ENCODE measurements at places on chromosomes 7 and 10.

- DNase-seq: no peak
Measured at GRCh38 chr10:104472505-104472904, 118.9 kb downstream of the CFAP58 start.

DNA sequence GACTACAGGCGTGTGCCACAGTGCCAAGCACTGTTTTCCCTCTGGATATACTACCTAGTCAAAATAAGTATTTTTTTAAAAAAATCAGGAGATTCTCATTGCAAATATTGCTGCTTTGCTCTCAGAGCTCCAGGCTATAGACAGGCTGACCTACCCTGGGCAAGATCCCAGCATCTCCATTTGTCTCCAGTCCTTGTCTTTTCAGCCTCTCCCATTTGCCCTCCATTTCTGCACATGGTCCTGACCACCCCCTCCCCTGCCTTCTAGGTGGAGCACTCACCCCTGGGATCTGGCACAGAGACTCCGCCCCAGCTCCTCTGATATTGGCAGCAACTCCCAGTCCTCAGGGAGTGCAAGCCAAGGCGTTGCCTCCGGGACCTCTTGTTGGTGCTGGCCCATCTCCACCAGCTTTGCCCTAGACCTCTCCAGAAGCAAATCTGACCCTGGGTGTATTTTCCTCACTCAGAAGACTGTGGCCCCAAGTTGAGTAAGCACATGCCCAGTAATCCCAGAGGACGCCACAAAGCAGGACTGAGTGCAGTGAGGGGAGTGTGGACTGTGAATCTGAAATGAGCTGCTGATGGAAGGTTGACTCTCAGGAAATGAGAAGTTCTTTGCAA, 120.6 kb downstream of the MTPAP start:
- no peak for DNase-seq

- DNase-seq: no peak
Measured at GRCh38 chr10:87702260-87702972, 42.7 kb downstream of the PAPSS2 start.

DNA sequence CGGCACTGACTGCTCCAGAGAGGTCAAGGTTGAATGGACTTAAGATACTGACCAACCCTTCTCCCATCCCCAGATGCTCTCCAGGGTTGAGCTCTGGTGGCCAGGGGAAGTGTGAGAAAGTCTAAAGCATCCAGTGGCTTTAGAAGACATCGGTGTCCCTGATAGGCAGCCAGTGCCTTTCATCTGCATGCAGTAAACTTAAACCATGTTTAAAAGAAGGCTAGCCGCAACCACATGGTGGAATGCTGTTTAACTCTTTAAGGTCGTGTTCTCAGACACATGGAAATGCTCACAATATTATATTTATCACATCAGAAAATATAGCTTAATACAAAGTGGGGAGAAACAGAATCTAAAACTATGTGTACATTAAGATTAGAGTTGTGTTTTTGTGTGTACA, 137.0 kb downstream of the CNNM2 start:
- DNase-seq: no peak

- DNase-seq: no peak
Measured at GRCh38 chr10:79081353-79082034, 12.7 kb downstream of the ZMIZ1 start.

DNA sequence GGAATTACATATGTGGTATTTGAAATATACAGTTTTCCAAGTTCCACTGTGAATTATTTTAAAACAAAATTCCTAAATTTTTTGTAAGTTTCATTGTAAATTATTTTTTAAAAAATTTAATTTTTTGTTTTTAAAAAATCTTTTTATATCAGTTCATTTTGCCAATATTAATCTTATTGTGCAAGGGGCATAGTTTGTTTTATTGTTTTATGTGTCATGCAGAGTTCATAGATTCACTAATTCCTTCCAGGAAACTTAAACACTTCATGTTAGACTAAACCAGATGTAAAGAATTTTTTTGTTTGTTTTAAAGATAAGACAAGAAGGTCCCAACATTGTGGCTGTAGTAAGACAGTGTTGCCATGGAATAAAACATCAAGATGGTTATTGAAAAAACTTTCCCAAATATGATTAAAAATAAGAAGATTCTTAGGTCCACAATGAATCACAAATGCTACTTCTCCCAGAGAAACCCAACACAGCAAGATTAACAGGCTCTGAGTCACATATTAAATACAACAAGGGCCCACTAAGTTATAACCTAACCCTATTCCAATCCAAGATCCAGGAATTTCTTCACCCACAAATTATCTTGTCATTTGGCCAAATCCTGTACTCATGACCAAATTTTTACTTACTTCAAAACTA, 464.7 kb upstream of the IGFBP3 start:
- no peak for DNase-seq

- DNase-seq: no peak
Measured at GRCh38 chr7:23915236-23915635, 205.2 kb downstream of the STK31 start.

DNA sequence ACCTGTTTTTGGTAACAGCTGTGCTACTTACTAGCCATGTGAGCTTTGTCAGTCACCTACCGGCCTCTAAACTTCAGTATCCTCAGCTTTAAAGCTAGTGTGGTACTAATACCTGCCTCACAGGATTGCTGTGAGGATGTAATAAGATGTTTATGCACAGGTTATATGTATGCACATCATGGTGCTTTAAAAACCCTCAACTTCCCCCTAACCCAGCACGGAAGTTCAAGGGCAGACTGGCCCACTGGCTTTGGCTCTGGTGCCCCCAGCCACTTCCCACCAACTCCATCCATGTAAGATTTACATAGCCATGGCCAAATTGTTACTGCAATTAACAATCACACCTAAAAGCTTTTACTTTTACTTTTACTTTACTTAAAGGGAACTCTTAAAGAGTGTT, 676.0 kb upstream of the GALNT17 start:
- no peak for DNase-seq

DNA sequence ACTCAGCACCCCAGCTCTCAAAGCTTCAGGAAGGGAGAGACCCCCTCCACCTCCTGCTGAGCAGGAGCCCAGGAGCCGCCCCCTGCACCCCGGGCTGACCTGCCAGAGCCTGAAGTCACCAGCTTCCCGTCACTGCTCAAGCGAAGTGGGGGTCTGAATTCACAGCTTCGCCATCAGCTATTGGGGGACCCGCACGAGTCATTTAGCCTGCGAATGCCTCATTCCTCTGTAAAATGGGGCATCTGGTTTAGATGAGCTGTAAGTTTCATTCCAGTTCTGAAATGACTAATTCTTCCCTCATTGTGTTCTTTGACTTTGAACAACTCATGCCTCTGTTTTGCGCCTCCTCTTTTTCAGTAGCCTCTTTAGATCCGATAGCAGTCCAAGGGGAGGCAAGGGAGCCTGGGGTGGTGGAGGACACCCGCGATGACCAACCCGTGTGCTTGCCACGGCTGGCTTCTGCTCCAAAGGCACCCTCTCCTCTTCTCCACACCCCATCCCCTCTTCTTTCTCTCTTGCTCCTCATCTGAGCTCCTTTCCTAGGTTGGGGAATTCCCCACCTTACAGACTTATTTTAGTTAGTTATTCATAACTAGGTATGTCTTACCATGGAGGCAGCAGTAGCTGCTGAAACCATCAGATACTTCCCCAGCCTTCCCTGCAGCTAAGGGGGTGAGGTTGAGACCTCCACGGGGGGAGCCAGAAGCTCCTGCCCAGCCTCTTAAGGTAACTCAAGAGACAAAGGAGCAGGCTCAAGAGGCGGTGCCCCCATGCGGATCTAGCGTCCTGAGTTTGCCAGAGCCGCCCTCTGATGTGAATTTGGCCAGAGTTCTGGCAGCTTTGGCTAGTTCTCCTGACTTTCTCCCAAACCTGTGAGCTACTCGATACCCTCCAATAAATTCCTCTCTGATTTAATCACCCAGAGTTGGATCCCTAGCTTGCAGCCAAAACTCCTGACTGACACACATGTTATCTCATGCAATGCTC, 47.7 kb downstream of the RBM17 start:
- no peak for DNase-seq

GRCh38 chr10:97876402-97876801, 26.8 kb downstream of the GOLGA7B start:
- no peak for DNase-seq

DNA sequence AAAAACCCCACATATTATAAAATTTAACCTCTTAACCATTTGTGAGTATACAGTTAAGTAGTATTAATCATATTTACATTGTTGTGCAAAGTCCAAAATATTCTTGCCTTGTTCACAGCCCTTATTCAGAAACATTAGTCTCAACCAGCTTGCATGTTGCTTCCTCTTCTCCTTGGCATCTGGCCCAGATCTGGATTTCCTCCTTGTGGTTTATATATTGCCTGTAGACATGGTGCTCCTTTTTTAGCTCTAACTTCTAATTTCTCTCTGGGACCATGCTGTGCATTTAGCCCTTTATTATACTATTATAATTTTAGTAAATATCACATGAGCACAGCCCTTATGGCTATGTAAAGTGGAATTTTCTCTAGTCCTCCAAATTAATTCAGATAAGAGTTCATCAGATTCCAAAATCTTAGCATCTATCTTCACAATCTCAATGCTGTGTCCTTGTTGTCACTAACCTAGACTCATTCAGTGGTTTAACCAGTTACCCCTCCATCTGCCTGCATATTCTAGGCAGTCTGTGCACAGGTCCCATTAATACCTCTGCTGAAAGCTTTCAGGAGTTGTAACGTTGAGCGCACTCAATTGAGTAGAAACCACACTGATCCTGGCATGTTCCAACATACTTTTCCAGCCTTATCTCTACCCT, 7.9 kb downstream of the CPED1 start:
- DNase-seq: peak; percentile 13

DNA sequence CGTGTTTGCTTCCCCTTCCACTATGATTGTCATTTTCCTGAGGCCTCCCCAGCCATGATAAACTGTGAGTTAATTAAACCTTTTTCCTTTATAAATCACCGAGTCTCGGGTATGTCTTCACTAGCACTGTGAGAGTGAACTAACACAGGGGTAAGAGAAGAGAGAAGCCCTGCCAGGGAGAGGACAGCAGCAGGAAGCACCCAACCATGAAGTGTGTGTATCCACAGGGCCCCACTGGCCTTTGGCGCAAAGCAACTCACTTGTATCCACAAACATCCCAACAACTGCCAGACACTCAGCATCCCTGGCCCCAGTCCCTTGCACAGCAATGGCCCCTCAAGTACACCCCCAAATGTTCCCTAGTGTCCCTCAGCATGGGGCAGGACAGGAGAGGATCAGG, 115.1 kb downstream of the MAD1L1 start:
- no peak for DNase-seq

DNA sequence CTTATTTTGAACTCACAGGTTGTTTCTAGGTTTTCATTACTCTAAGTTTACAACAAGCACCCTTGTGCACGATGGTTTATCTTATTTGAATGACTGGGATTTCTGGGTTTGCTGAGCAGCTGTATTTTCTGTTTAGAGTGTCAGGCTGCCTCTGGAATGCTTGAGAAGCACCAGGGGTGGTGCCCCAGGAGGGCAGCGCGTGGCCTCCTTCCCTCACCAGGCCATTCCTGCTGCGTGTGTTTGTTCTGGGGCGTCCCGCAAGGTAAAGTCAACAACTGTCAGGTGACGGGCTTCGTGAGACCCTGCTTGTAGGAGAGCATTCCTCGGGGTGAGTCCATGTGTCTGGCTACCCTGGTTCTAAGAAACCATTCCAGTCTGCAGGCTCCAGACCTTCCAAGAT, 54.9 kb downstream of the FAM171A1 start:
- no peak for DNase-seq

- no peak for DNase-seq
Measured at GRCh38 chr10:114953047-114953446, 15.1 kb downstream of the TRUB1 start.

DNA sequence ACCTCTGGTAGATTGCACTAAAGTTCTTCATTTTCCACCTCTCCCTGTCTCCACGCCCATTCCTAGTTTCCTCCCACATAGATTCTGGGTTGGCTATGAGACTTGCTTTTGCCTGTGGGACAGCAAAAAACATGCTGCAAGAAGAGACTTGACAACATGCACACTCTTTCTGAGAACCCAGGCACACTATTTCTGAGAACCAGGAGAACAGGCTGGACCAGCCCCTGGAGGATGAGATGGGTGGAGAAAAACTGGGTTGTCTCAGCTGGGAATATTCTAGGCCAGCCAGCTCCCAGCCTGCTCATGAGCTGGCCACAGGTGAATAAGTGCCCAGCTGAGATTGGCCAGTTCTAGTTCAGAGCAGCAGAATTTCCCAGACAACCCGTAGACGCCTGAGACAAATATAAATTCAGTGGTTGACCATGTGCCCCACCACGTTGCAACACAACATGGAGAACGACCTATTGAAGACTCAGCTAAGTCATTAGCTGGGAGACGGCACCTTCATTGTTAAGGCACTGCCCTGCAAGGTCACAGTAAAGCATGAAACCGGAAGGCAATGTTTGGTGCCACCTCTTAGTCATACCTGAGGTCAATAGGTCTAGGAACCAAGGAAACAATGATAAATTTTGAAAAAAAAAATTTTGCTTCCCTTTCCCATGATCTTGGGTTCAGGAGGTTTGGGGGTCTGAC, 92.7 kb upstream of the AKR1E2 start:
- DNase-seq: no peak

DNA sequence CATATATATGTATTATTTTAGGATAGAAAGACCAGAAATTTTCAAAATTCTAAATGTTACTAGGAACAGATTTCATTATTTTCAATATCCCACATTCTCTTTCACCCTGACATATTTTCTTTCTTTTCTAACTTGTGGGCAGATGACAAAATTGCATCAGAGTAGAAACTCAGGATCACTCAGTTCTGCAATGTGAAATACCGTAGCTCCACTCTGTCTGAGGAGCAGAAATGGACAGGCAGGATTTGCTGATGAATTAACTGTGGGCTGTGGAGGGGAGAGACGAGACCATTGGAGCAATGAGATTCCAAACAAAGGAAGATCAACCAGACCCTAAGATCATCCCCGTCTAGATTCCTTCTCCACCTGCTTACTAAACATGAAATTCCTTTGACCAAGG, 37.0 kb upstream of the SVOPL start:
- no peak for DNase-seq

GRCh38 chr7:91263384-91264045, 718 bp upstream of the FZD1 start:
- DNase-seq: no peak

- DNase-seq: no peak
Measured at GRCh38 chr7:70569335-70569819, 562.6 kb upstream of the GALNT17 start.

DNA sequence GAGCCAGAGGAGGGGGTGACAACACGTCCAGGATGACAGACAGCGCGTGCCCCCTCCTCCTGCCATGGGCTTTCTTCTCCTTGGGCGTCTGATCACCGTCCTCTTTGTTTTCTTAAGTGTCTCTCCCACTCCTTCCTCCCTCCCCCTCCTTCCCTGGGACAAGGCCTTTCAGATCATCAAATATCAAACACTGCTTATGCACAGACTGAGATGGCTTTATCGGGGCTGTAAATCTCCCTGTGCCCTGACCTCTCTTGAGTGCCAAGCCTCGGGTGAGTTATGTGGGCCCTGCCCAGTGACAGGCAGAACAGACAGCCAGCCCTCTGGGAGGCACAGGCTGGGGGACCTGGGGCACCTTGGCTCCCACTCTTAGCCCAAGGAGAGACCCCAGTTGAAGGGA, 116.4 kb downstream of the C10orf105 start:
- DNase-seq: no peak

Data from activated effector memory CD4-positive, alpha-beta T cell treated with Interleukin-2 at 50 U/mL for 16 hours (primary cell).